ENCODE measurements at places on chromosomes 2 and 18. TPM values are rescaled to one million over a fixed set of nuclear protein-coding genes. Genes with fewer than 3 reads are reported as not detected.

Gene ITPRIPL1
- total RNA-seq = 11.7 TPM

Gene PIEZO2
- not detected for total RNA-seq

Gene DLX1
- not detected for total RNA-seq

Gene SLC8A1
- 0.36 TPM for total RNA-seq

Gene CFAP53
- 1.4 TPM for total RNA-seq

Gene DPYSL5
- not detected for total RNA-seq

Gene FOXD4L1
- 0.52 TPM for total RNA-seq

Gene TPRKB
- 33.0 TPM for total RNA-seq

Gene PSMA8
- 0.75 TPM for total RNA-seq

Gene GAL3ST2
- 0.39 TPM for total RNA-seq

Gene SP5
- not detected for total RNA-seq

Gene SLC5A7
- total RNA-seq = not detected

Gene LCT
- total RNA-seq = 0.06 TPM

Gene KYNU
- 1.3 TPM for total RNA-seq

Gene MAP3K19
- not detected for total RNA-seq

Gene NABP1
- 107 TPM for total RNA-seq

Gene RAB6C
- total RNA-seq = not detected

Gene CCDC74B
- total RNA-seq = 0.12 TPM

Gene CYP20A1
- 47.1 TPM for total RNA-seq

Gene NDC80
- total RNA-seq = 6.2 TPM

Gene C2orf80
- total RNA-seq = not detected

Gene EFR3B
- total RNA-seq = 0.12 TPM

Gene FSIP2
- 0.49 TPM for total RNA-seq

Gene IL1R1
- 0.86 TPM for total RNA-seq

Measured in CD4-positive, alpha-beta memory T cell (primary cell).